LHCN-M2 (cell line): ENCODE measurements at places on chromosomes 2 and 18.

GRCh38 chr2:1854729-1855547 is 110.6 kb upstream of the PXDN start:
- DNase-seq: peak; percentile 43

- DNase-seq: no peak
These were observed 259.0 kb upstream of the SALL3 start for GRCh38 chr18:78720456-78721237.

DNA sequence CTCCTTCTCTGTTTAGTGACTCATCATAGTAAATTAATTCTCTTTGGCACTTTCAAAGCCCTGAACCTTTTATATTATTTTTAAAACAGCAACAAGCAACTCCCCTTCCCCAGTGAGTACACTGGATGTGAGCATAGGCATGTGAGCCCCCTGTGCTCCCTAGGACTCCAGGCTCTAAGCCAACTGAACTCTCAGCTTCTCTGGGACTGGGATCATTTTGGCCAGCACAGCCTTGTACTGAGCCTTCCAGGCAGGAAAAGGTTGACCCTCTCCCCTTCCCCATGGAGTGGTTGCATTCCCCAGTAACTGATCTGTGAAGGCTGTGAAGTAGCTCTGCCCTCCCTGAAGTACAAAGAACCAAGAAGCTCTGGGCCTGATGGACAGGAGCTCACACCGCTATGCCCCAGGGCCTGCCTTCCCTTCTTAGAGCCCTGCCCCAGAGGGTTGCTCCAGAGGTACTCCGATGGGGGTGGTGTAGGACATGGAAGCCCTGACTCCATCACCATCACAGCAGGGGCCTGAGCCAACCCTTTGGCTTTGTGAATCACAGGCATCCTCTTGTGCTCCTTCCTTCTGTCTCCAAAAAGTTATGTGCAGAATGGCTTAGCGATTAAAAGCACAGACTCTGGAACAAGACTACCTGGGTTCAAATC is 57.8 kb downstream of the ADD2 start:
- no peak for DNase-seq

GRCh38 chr18:57837917-57838548 is 34.9 kb upstream of the ATP8B1 start:
- no peak for DNase-seq

- DNase-seq: peak; percentile 96
These were observed 8.7 kb upstream of the ADGRF3 start for GRCh38 chr2:26355038-26355995.

DNA sequence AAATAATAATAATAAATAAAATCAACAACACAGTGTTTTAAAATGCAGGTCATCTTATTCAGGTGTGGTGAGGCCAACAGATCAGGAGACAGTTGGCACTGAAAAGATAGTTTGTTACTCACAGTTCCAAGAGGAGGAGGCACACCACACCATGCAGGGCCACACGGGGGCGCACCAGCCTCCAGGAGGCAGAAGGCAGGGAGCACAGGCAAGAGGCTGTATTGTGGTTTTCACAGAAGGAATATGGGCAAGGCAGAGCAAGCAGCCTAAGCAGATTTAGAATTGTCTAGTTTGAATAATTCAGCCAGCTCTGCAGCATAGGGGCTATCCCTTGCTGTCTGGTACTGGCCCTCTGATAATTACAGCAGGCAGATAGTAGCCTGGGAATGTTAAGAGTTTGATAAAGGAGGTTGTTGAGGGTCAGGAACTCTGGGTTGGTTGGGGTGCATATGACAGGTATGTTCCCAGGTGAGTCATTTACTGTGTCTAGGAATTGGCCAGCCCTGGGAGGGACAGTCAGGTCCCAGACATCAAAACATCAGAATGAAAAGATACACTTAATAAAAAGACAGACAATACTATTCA is 31.3 kb downstream of the KIAA2012 start:
- DNase-seq: peak; percentile 59

DNA sequence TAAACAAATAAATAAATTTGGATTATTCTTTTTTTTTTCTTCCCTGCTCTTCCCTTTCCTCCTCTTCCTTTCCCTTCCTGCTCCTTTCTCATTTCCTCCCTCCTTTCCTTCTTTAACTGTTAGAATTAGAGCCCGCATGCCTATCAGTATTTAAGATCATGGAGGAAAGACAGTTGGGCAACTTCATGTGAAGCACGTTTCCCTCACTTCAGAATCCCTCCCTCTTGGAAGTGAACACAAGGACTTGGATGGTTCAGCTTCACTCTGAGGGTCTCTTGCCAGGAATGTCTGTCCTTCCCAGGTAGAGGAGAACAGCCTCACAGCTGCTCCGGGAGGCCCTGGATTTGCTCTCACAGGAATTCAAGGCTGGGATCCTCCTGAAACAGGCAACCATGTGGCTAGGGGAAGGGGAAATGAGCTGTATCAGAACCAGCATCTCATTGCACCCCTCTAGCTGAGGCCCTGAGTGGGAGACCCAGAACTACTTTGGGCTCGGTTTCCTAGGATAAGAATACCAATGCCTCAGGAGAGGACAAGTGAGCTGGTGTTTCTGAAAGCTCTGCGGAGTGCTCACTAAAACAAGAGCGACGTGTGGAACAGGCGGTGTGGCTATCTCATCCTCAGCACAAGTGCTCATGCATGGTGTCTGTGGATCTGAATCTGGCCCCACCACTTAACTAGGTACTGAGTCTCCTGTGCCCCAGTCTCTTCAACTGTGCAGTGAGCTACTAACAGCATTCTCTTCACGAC is 230.5 kb downstream of the MYCN start:
- no peak for DNase-seq
